Pancreas (tissue), 10 donors: ENCODE measurements at places on chromosomes 2 and 18. TPM values are rescaled to one million over a fixed set of nuclear protein-coding genes. Genes with fewer than 3 reads are reported as not detected.

GRCh38 chr18:21450913-21451312, 149.6 kb downstream of the ESCO1 start:
- H3K4me1 ChIP-seq: no peaks in the 10 kb centered on the region
- no peaks in the 10 kb centered on the region for H3K27me3 ChIP-seq
- no peaks in the 10 kb centered on the region for H3K36me3 ChIP-seq
- H3K27ac ChIP-seq: no peak overlapping the region
- DNase-seq: no peak

- no peaks in the 10 kb centered on the region for H3K27me3 ChIP-seq
- H3K4me3 ChIP-seq: no peak overlapping the region
- no peak for DNase-seq
- no peaks in the 10 kb centered on the region for H3K4me1 ChIP-seq
These were observed 29.2 kb downstream of the MYO7B start for GRCh38 chr2:127564429-127565260.

Gene MRPL44
- 11.5 TPM for total RNA-seq

Gene NYAP2
- 0.16 TPM for total RNA-seq

Gene ST8SIA3
- total RNA-seq: 3.8 TPM
